RPMI7951 (cell line): ENCODE measurements at places on chromosomes 1 and 21.
A peak's percentile ranks its signal among the peaks of the same experiment; 100 is the strongest.

GRCh38 chr1:109823543-109824348 is 60.0 kb upstream of the EPS8L3 start:
- DNase-seq = peak; percentile 93

- no peak for DNase-seq
Measured at GRCh38 chr1:224392411-224393249, 36.0 kb downstream of the CNIH4 start.

GRCh38 chr1:150610576-150610975 is 18.8 kb downstream of the ENSA start:
- DNase-seq = no peak

DNA sequence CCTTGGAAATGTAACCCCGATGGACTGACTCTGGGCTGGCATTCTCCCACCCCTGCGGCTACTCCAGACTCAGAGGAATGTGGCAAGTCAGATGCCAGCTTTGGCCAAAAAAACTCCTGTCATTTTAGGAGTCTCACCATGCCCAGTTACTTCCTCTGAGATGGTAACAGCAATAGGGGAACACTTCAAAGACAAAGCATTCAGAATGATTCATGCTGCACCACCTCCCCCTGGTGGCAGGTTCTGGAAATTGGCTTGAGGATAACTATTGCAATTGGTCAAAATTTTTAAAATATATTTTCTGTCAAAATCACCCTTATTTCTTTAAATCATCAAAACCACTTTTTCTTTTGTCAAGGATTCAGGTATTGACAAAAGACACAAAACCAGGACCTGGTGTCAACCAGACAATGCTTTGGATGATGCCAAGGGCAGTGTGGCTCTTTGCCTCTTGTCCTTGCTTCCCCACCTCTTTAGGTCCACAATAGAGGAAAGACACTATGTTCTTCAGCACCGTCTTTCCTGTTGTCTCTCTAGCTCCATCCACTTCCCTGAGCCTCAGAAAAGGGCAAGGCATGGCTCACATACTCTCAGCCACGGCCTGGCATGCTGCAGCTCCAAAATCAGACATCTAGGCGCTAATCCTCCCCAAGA is 9.9 kb upstream of the CDCA8 start:
- DNase-seq = peak; percentile 61

DNA sequence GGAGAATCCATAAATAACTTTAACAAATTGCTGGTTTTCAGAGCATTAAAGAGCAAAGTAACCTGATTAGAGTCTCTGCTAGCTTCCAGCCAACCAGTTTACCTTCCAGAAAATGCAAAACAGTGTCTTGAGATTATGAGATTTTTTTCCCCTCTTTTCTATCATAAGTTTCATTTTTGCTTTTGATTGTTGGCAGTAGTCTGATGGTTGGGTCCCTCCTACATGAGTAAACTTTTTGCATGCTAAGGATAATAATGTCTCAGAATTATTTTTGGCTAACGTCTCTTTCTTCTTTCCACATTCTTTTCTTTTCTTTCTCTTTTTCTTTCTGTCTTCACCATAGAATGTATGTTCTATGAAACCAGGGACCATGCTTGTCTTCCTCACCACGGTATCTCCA is 6.3 kb upstream of the ADAMTS5 start:
- no peak for DNase-seq
